NCI-H1092 (cell line): ENCODE measurements at places on chromosomes 7 and 10.

DNA sequence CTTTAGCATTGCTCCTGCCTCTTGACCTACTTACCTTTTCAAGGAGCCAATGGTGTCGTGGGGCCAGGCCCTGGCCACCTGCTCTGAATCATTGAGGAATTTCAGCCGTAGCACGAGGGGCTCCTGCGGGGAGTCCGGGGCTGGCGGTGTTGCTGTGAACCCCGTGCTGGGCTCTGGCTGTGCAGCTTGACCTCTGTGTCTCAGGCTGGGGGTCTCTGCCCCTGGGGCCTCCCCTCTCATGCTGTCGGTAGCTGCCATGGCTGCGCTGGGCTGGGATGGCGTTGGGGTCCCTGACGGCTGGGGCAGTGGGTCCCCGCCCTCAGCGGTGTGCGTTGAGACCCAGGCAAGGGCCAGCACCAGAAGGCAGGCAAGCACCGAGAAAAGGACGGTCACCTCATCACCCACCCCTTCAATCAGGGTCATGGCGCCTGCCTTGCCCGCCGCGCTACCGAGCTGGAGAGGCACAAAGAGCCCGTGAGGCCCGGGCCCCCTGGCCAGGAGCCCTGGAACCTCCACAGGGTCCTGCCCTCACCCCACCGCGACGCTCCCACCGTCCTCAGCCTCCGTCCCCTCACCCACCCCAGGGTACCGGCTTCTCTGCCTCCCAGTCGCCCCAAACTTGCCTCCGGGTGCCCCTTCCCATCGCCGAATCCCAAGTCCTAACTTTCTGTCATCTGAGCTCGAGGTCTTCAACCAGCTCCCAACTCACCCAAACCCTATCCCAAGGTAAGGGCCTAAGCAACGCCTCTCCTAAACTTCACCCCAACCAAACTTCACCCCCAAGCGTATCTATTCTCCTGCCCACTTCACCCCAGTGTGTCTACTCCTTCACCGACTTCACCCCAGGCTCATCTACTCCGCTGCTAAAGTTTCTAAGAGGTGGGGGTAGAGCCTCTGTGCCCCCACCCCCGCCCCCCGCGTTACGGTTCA, 887 bp downstream of the TMUB1 start:
- no peak for DNase-seq

GRCh38 chr10:69639291-69640195, 9.5 kb downstream of the FAM241B start:
- peak; percentile 45 for DNase-seq

DNA sequence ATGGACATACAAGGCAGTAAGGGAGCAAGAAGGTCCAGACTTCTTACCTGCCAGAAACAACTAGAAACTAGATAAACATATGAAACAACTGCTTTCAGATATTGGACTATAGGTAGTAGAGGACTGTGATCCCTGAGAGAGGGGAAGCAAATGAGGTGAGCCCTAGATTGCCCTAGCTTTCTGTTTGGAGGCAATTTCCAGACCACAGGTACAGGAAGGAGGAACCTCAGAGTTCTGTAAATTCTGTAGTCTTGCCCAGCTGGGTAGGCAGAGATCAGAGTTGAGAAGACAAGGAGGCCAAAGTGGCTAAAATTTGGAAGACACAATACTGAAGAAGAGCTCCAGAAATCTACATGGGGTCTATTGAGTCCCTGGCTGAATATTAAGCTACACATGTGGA, 21.0 kb downstream of the CDK6 start:
- no peak for DNase-seq

DNA sequence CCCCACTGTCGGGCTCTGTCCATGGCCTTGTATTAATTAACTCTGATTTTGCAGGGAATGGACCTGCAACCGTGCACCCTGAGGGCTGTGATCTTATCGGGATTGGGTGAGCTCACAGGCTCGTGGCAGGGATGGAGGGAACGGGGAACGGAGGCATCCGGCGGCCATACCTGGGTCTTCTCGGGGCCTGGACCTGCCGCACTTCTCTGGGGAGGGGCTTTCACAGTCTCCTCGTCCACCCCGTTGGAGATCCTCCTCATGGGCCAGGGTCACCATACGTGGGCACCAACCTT, 57.5 kb upstream of the SHH start:
- no peak for DNase-seq

- no peak for DNase-seq
Observed at GRCh38 chr10:131077031-131077430, 234.5 kb downstream of the TCERG1L start.

- DNase-seq = no peak
Observed at GRCh38 chr10:98446151-98446660, 529 bp downstream of the HPS1 start.

- no peak for DNase-seq
Observed at GRCh38 chr7:115005953-115006352, 84.1 kb downstream of the MDFIC start.

- DNase-seq = no peak
Observed at GRCh38 chr10:85922356-85923129, 444.1 kb downstream of the GRID1 start.

DNA sequence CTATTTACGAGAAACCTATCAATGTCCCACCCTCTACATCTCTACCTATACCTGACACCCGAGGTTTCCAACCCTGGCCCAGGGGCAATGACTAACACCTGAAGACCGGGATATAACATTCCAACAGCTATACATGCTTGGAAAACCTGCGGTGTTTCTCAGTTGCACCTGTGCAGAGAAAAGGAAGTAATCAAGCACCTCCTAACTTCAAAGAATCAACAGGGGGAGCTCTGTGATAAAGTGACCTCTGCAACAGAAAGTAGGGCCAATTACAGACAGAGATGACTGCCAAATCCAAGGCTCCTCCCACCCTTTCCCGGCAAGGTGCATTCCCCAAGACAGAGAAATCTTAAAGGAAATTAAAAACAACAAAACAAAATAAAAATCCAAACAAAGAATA, 41.3 kb downstream of the CCDC6 start:
- DNase-seq = no peak

DNA sequence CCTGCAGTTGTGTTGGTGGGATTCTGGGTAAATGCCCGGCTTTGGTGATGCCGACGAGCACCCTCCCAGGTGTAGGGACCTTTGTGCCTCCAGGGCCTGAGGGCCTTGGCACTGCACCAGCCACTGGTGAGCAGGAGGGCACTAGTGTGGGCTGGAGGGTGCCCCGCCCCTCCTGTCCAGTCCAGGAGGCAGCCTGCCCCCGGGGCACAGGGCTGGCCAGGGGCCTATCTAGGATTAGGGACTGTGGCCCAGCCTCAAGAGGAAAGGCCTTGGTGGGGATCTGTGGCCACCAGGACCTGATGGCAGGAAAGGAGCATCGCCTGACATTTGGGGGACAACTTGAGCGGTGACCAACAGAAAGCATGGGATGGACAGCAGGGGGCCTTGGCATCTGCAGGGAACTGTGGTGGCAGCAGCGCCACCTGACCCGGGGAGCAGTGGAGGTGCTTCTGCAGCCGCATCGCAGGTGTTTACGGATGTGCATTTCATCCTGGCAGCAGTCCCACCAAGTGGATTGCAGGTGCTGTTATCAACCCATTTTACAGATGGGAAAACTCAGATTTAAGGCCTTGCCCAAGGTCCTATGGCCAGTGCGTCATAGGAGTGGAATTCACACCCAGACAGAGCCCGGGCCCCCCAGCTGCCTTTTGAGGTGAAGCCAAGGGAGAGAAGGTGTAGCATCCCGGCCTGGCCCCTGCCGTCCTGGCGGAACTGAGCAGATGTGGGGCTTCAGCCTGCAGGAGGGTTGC, 11.1 kb downstream of the ZNF316 start:
- no peak for DNase-seq

DNA sequence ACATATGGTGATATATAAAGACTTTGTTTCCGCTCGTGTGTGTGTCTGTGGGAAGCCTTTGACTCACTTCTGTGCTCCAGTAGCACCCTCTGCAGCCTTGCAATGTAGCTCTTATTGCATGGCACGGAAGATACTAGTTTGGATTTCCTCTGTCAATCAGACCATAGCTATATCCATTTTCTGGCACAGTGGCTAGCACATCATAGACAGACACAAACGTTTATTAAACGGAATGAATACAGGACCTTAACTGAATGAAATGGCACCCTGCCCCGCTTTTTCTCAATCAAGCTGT, 124.0 kb upstream of the PTPN20 start:
- no peak for DNase-seq

- no peak for DNase-seq
Observed at GRCh38 chr10:103781329-103782061, 73.9 kb downstream of the SH3PXD2A start.
